T-helper 22 cell (primary cell): ENCODE measurements at places on chromosomes 1 and 21.

- no peak for DNase-seq
These were observed 195.6 kb upstream of the CAMK1G start for GRCh38 chr1:209387969-209388329.

GRCh38 chr1:201885531-201886075 is 3.1 kb upstream of the SHISA4 start:
- DNase-seq: no peak

GRCh38 chr1:185663332-185663731 is 70.9 kb upstream of the HMCN1 start:
- DNase-seq: no peak

- DNase-seq: no peak
These were observed 1.4 kb downstream of the WDTC1 start for GRCh38 chr1:27235827-27236226.

DNA sequence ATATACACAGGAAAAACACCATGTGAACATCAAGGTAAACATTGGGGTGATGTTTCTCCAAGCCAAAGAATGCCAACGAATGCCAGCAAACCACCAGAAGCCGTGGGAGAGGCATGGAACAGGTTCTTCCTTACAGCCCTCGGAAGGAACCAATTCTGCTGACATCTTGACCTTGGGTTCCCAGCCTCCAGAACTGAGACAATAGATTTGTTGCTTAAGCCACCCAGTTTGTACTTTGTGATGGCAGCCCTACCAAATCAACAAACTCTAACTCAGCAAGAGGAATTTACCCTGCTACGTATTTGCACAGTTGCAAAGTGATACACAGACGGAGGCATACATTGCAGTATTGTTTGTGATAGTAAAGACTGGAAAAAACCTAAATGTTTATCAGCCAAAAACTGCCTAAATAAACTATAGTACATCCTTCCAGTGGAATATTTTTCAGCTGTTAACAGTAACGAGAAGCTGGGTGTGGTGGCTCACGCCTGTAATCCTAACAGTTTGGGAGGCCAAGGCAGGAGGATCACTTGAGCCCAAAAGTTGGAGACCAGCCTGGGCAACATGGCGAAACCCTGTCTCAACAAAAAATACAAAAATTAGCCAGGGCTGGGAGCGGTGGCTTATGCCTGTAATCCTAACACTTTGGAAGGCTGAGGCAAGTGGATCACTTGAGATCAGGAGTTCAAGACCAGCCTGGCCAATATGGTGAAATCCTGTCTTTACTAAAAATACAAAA is 12.5 kb upstream of the ZC3H12A start:
- DNase-seq: no peak

DNA sequence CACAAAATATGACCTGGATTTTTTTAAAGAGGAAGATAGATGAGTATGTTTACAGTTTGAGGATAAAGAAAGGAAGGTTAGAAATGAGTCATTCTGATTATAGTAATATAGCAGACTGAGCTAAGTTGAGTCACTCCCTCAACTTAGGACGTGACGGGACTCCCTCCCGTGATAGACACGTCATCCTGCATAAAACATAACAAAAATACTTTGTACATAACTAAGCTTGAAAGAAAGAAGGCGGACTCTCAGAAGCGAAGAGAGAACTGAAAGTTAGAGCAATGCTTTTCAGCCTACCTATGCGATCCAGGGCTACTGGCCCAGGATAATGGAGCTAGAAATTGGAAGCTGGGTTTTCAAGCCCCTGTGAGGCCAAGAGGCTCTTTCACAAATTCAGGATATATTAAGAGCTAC is 53.0 kb upstream of the DESI2 start:
- DNase-seq: peak; percentile 15

DNA sequence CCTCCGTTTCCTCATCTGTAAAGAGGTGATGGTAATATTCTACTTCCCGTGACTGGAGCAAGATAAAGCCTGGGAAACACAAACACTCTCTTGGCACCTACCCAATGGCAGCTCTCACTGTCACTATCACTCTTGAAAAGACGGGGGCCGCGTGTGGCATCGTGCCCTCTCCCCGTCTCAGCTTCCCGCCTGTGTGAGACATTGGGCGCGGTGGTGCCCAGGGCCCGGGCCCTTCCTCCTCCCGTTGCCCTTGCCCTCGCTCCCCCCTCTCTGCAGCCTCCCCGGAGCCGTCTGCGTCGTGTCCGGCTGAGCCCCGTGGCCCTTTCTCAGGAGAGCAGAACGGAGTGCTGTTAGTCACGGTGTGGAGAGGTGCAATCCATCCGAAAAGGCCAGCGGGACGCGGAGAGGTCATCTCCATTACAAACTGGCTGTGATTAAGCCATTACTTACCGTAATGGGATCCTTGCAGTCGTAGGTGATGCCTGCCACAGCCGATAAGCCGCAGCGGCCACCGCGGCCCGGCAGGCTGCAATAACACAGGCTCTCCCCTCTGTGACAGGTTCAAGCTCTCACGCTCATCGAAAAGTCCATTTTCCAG is 156.4 kb upstream of the ZC3H12A start:
- DNase-seq: no peak
